ENCODE measurements at places on chromosomes 1 and 21. TPM values are rescaled to one million over a fixed set of nuclear protein-coding genes. Genes with fewer than 3 reads are reported as not detected.

MARK1 gene
- 14.3 TPM for total RNA-seq

PCP4 gene
- total RNA-seq = 20.3 TPM

FGR gene
- not detected for total RNA-seq

MARCKSL1 gene
- 465 TPM for total RNA-seq

AMY1A gene
- not detected for total RNA-seq

MPZ gene
- 3.6 TPM for total RNA-seq

OLFML2B gene
- 11.9 TPM for total RNA-seq

SH3BGR gene
- 2.2 TPM for total RNA-seq

PTGER3 gene
- 4.7 TPM for total RNA-seq

CCDC181 gene
- total RNA-seq = 3.5 TPM

GRCh38 chr1:236280438-236281197 is 1.1 kb downstream of the ERO1B start:
- DNase-seq = no peak

DNA sequence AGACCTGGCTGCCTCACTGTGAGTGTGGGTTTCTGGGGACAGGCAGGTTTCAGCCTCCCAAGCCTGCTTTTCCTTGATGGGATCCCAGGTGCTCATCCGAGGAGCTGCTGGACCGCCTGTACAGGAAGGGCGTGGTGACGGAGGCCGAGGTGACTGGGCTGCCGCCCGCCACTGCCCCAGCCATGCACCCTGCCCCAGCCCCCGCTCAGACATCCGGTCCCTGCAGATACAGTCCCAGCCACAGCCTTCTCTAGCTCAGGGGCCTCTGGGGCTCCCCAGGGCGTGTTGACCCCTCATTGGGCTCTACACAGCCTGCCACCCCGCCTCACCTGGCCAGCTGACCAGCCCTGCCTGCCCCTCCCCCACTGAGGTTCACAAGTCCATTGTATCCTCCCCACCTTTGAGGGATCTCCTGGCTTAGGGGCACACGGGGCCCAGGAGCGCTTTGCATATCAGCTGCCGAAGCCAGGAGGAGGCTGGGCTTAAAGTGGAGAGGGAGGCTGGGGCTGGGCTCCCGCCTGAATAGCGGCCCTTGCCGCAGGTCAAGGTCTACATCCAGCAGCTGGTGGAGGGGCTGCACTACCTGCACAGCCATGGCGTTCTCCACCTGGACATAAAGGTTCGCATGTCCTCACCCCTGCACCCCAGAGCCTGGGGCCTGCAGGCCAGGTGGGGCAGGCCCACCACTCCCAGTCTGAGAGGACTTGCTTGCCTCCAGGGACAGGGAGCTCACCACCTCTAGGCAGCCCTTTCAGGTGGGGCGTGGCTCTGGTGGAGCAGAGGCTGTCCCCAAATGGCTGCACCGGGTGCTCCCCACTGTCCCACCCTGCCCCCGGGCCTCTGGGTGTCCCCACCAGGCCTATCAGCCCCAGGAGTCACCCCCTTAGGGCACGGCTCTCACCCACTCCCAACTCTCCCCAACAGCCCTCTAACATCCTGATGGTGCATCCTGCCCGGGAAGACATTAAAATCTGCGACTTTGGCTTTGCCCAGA is 38.5 kb downstream of the TRIM11 start:
- no peak for DNase-seq

GRCh38 chr1:25711555-25712298 is 88.3 kb upstream of the SELENON start:
- no peak for DNase-seq

GRCh38 chr1:29355375-29355774 is 119.1 kb downstream of the PTPRU start:
- DNase-seq = no peak

DNA sequence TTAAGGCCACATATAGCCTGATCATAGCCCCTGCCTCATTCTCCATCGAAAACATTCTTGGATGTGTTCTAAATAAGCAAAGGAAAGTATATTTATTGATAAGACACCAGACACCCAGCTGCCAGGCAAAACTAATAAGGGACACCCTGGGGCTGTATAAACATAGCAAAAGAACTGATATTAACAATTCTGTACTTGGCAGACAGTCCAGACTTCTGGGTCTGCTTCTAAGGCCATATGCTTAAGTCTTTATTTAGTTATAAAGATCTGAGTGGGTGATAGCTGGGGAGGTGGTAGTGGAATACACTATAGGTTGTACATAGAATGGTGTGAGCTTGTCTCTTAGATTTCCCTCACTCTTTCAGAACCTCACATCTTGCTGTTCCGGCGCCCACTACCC is 3.9 kb downstream of the CKS1B start:
- no peak for DNase-seq

- DNase-seq = no peak
Measured at GRCh38 chr1:97599447-97599846, 321.4 kb downstream of the DPYD start.

DNA sequence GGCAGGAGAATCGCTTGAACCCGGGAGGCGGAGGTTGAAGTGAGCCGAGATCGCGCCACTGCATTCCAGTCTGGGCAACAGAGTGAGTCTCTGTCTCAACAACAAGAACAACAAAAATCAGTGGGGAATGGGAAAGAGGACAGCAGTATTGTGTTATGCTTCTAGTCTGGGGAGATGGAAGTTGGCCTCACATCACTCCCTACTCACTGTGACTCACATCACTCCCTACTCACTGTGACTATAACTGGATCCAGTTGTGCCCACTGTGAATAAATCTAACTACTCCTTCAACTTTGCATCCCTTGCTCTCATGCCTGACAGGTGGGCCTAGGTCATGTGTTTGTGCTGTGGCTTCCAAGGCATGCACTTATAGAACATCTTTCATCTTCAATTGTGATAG is 285.4 kb upstream of the USP24 start:
- DNase-seq = no peak

- DNase-seq = no peak
Measured at GRCh38 chr1:155254228-155254713, 1.0 kb downstream of the ENTREP3 start.

DNA sequence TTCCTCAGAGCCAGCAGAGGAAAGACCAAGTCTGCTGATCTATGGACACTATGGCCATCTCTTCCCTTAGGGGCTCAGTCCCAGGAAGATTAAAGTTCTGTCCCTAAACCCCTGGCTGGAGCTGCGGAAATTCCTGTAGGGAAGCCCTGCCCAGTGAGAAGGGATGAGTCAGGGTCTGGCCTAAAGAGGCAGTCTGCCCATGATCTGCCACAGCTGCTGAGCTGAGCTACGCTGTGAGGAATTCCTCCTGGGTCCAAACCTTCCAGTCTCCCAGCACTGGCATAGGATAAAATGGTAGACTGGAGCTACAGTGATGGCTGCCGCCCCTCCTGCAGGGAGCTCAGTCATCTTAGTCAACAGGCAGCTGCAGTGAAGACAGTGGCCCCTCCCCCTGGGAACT is 213.7 kb downstream of the BRINP2 start:
- DNase-seq = no peak

- no peak for DNase-seq
Measured at GRCh38 chr1:219629296-219629880, 16.5 kb upstream of the ZC3H11B start.

DNA sequence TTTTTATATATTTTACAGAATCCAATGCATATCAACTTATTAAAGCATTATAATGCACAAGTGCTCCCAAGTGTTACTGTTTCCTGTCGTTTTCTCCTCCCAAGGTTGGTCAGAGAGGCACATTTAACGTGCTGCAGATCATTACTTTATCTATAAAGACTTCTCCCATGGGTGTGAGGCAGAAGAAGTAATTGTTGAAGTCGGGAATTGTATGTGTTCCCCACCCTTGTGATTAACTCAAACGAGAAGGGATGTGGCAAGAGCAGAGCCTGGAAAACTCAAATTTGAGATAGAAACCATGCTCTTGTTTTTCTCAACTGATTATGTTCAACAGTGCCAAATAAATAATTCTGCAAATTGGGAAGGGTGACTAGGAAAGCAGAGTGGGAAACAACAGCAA is 412.5 kb upstream of the ADAMTS5 start:
- DNase-seq = no peak

- DNase-seq = no peak
Measured at GRCh38 chr1:235342039-235342438, 13.7 kb downstream of the GGPS1 start.

- no peak for DNase-seq
Measured at GRCh38 chr1:96918406-96918805, 196.8 kb downstream of the PTBP2 start.

GRCh38 chr1:41658431-41659158 is 174.1 kb upstream of the EDN2 start:
- no peak for DNase-seq

- no peak for DNase-seq
Measured at GRCh38 chr1:231694075-231694431, 67.5 kb downstream of the DISC1 start.

DNA sequence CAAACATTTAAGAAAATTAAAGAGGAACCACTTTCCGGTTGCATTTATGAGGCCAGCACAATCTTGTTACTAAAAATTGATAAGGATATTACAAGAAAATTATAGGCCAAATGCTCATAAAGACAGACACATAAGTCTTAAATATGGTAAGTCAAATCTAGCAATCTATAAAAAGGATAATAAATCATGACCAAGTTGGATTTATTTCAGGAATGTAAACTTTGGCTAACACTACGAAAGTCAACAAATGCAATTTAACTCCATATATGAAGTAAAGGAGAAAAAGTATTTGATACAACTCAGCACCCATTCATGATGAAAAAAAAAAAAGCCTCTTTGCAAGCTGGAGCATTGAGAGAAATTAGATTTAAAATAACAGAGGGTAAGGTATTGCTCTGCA is 6.3 kb downstream of the HHAT start:
- DNase-seq = no peak

DNA sequence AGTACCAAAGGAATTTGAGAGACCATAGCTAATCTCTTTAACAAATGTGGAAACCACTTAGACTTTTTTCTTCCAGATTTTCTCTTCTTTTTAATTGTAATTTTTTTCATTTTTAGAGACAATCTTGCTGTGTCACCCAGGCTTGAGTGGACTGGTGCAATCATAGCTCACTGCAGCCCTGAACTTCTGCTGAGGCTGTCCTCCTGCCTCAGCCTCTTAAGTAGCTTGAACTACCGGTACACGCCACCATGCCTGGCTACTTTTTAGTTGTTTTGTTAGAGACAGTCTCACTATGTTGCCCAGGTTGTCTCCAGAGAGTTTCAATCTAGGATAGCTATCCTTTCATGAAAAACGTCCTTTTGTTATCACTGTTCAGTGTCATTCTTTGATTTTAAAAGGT is 15.0 kb downstream of the PRRC2C start:
- DNase-seq = no peak

- DNase-seq = no peak
Measured at GRCh38 chr1:178155481-178156255, 61.8 kb downstream of the RASAL2 start.
